ENCODE measurements at places on chromosomes 3 and 15.

DNA sequence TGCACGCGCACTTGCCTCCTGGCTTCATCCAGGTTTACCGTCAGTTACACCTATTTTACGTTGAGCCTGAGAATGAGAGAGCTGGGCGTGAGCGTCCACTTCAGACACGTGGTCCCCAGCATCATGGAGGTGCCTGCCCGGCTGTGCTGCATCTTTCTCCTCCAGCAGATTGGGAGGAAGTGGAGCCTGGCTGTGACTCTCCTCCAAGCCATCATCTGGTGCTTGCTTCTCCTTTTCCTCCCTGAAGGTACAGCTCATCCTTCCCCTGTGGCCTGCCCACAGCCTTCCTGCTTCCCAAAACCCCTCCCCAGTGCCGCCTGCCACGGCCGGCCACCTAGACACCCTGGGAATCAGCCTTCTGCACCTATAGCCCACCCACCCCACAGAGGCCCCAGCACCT, 31.6 kb downstream of the SLC22A14 start:
- DNase-seq = no peak

- no peak for DNase-seq
Observed at GRCh38 chr3:50275141-50275995, 3.5 kb upstream of the LSMEM2 start.

- peak; percentile 74 for DNase-seq
Observed at GRCh38 chr3:8501371-8502131, at the start of gene LMCD1. Gene LMCD1, plus strand, starts transcription at chr3:8501823. Its CDS starts 116 bp downstream, at chr3:8501939.

GRCh38 chr15:90121086-90121485, 18.8 kb upstream of the IDH2 start:
- no peak for DNase-seq

- DNase-seq = no peak
Observed at GRCh38 chr3:146067048-146067447, 93.9 kb downstream of the PLOD2 start.
